Renal pelvis (tissue), 12 donors: ENCODE measurements at places on chromosomes 5 and 9. TPM values are rescaled to one million over a fixed set of nuclear protein-coding genes. Genes with fewer than 3 reads are reported as not detected.

Gene NCS1
- 25.1 TPM for polyA plus RNA-seq

GRCh38 chr9:82961504-82962125, 101.3 kb downstream of the RASEF start:
- peak; percentile 87 for DNase-seq

DNA sequence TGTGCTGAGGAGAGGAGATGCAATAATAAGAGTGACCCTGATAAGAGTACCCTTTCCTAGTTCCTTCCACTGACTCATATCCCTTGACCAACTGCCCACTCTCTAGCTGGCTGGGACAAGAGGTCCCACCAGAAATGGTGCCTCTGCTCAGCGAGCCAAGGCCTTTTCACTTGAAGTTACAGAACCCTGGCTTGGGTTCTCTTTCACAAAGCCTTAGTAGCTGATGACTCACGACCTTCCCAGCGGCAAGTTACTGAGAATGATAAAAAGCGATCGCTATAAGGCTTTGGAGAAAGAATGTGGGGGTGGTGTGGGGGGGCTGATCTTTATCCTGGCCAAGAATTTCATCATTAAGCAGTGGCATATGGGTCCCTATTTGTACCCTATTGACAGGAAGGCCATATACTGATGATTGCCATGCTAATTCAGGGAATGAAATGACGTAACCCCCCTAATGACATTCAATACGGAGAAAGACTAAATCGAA, 90.3 kb downstream of the FBXO38 start:
- DNase-seq = no peak

DNA sequence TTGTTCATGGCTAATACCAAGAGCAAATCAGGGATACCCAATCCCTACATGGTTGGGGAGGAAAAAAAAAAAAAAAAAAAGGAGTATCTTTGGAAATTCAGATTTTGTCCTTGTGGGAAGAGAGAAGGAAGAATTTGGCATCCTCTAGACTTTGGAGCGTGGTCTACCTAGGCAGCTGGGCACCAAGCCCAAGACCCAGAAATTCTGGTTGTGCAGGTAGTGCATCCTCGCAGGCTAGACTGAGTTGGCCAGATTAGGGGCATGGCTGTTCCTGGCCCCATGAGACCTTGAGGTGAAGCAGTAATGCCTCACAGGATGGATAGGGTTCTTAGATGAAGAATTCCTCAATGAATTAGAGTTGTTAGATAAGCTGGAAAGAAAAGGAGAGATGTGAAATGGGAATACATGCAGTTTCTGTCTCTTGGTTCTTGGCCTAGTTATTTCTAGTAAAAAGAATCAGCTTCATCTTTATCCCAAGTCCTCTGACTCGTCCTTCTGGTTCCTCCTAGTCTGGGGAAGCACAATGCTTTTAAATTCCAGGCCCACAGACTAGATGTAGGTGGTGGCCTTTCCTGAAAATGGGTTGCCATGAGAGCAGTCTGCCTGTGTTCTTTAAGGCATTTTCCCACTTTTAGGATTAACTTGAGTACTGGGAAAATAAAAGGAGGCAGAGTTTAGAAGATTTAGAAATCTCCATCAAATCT, 140.5 kb upstream of the RUSC2 start:
- DNase-seq = no peak

- DNase-seq = no peak
These were observed 133.6 kb upstream of the RETREG1 start for GRCh38 chr5:16750445-16750844.

Gene HEXB
- polyA plus RNA-seq = 120 TPM

Gene PDLIM4
- polyA plus RNA-seq = 20.5 TPM

- DNase-seq = no peak
These were observed 41.5 kb downstream of the FBXO4 start for GRCh38 chr5:41966401-41967105.

GRCh38 chr5:15034379-15034778, 162.8 kb upstream of the ANKH start:
- no peak for DNase-seq

- DNase-seq = no peak
These were observed 108.5 kb downstream of the C9orf152 start for GRCh38 chr9:110099236-110100095.

DNA sequence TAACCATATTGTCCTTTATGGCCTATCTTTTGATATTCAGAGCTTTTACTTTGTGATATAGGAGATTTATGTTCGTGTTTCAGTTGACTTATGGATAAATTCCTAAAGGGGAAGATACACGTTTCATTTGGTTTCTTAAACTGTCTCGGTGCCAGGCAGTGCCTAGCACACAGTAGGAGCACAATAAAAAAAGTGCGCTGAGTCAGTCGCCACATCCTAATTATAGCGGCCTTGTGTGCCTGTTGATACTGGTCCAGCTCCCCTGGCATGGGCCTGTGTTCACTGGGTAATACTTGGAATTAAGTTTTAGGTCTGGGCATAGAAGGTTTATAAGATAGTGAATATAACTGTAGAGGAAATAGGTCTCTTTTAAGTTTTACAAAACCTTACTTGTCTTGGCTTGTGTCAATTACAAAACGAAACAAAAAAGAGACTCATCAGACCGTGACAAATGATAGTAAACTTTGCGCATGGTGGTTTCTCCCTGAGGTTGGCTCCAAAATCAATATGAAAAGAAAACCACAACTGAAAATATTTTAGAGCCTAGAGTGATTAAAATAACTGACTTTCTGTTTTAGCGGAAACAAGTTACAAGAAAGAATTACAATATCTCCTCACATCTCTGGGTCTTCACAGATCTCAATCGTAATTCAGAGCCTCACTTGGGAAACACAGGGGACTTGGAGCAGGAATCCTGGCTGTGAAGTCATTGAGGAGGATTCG, 84.8 kb downstream of the MVB12B start:
- DNase-seq = no peak

Gene MCC
- polyA plus RNA-seq = 30.1 TPM

DNA sequence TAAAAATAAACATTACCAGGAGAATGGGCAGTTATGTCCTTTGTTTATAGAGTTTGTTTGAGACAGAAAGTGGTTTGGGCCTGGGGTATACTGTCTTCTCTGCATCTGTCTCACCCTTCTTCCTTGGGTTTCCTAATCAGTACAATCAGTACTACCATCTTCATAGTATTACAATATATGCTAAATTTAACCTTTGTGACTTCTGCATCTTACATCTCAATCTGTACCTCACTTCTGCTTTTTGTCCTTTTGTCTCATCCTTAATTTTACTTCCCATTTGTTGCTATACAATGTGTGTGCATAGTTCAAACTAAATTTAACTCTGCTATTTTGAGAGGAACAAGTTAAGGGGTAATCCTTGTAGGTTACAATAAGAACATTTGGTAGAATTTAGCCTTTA, 19.6 kb downstream of the FBXO38 start:
- DNase-seq = no peak

Gene CCDC192
- 1.1 TPM for polyA plus RNA-seq

DNA sequence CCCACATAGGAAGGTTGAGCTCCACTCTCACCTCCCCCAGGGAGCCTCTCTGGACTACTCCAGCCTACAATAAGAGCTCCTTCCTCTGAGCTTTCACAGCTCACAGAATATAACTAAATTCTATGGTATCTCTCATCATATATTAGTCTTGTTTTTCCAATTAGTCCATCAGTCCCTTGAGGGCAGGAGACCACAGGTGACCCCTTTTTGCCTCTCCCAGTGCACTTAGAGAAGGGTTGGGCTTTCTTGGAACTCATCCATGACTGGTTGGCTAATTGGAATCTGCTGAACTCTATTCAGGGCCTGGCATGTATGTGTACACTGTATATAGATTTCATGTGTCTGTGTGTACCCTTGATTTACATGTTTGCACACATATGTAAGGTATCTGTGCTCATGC, 50.4 kb upstream of the ARAP3 start:
- DNase-seq = no peak

- no peak for DNase-seq
These were observed 40.3 kb downstream of the SERINC5 start for GRCh38 chr5:80215523-80215922.

GRCh38 chr5:124867137-124867704, 120.8 kb upstream of the ZNF608 start:
- no peak for DNase-seq

Gene PTGES2
- polyA plus RNA-seq = 55.7 TPM

- DNase-seq = no peak
These were observed 642 bp upstream of the ITGA1 start for GRCh38 chr5:52786949-52787599.

Gene HMMR
- 18.8 TPM for polyA plus RNA-seq

GRCh38 chr5:65760504-65761275, 38.7 kb downstream of the NLN start:
- no peak for DNase-seq

DNA sequence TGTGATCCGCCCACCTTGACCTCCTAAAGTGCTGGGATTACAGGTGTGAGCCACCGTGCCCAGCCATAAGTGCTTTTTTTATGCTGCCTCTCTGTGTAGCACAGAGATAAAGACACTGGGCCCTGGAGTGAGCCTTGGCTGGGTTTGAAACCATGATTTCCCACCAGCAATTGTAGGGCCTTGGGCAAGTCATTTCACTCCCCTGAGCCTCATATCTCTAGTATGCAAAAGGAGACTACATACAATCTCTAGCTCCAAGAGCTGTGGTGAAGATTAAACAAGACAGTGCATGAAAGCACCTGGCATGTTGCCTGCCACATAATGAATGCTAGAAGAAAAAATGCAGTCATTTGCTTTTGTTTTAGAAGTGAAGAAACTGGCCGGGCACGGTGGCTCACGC, 3.9 kb downstream of the FABP6 start:
- DNase-seq = no peak

DNA sequence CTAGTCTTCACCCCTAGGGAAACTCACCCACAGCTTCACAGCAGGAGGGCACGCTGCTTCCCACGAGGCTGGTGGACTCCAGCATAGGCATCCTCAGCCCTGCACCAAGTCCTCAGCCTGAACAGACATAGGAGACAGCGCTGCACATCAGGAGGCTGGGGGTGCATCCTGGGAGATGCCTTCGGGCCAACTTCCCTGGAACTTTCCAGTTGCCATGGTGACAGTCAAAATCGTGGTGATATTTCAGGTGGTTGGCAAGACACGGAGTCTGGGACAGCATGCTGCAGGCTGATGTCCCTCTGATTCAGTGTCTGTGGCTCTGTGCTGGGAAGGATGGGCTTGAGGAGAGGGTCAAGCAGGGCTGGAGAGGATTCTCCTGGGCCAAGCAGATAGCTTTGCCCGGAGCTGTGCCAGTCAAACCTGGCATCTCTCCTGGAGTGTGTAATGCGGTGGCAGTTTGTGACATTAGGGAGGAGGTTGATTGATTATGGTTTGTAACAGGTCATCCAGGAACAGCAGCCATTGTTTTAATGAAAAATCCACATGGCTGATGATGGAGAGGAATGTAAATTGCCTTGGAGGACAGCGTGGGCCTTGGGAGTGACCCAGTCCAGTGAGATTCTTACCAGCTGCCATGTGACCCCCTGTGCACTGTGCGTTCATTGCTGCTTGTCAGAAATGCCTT, 35.6 kb upstream of the SEMA4D start:
- peak; percentile 81 for DNase-seq

GRCh38 chr9:77087506-77087905, 68.1 kb downstream of the FOXB2 start:
- DNase-seq = no peak

GRCh38 chr5:39192450-39193160, 26.8 kb downstream of the FYB1 start:
- no peak for DNase-seq

- DNase-seq = no peak
These were observed 772.3 kb downstream of the MAT2B start for GRCh38 chr5:164277720-164278119.

Gene ZNF300
- polyA plus RNA-seq = 37.0 TPM
